ENCODE measurements at places on chromosomes 11 and 22.

- DNase-seq = no peak
Observed at GRCh38 chr11:41051919-41052635, 407.4 kb downstream of the LRRC4C start.

DNA sequence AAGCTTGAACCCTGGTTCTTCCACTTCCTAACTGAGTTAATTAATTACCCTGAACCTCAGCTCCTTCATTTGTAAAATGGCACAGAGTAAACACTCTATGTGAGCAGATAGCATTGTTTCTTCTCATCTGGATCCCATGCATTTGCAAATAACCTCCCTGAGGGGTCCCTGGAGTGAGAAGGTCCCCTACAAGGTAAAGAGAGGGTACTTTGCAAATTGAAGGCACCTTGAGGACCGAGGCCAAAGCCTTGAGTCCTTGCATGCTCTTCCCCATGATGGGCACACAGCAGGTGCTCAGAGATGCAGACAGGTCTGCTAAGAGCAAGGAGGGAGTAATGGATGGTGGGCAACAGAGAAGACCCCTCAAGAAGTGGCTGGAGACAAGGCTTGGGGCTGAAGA lies 33.2 kb downstream of the OTOG start:
- DNase-seq = no peak

DNA sequence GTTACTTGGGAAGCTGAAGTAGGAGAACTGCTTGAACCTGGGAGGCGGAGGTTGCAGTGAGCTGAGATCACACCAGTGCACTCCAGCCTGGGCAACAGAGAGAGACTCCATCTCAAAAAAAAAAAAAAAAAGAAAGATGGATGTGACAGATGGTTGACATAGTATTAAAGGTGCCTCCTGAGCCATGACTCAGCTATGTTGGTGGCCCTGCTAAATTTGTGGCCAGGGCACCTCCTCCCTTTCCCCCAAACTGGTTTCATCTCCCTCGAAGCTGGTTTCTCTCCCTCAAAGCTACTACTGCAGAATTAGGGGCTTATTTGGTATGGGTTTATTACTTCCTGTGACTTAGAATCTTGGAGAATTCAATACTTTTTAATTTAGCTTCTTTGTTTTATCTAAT lies 31.5 kb downstream of the SDHD start:
- no peak for DNase-seq

DNA sequence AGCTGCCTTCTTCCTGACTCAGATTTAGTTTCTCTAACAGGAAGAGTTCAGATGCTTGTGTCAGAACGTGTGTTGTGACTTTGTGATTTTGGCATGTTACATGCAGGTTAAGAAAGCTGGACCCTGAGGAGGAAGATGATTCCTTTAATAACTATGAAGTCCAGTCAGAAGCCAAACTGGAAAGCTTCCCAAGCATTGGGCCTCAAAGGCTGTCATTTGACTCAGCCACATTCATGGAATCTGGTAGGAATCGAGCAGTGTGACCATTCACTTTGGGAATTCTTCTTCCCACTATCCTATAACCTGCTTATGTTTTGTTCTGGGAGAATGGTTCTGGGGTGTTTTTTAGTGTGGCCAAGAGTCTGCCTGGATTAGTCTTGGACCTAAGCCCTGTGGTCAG lies 48.0 kb downstream of the CABIN1 start:
- DNase-seq = no peak

DNA sequence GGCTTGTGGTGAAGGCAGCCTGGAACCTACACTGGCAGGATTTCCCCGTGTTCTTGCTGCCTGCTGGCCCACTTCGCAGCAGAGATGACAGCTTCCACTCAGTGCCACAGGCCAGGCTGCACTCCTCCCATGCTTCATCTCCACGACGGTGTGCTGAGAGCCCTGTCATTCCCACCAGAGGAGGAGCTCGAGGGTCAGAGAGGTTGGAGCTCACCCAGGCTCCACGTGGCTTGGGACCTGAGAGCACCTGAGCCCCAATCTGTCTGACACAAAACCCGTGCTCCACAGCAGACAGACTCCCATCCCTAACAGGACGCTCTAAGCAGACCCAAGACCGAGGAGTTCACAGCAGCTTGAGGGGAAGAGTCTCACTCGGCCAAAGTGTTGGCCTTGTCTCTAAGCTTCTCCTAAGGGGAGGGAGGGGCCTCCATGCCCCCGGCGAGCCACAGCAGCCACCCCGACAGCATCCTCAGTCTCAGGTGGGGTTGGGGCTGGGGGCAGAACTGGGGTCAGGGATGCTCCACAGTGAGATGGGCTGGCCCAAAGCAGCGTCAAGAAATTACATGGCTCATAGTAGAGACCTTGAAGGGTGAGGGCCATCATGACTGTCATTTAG lies 10.7 kb downstream of the LRFN4 start:
- no peak for DNase-seq

DNA sequence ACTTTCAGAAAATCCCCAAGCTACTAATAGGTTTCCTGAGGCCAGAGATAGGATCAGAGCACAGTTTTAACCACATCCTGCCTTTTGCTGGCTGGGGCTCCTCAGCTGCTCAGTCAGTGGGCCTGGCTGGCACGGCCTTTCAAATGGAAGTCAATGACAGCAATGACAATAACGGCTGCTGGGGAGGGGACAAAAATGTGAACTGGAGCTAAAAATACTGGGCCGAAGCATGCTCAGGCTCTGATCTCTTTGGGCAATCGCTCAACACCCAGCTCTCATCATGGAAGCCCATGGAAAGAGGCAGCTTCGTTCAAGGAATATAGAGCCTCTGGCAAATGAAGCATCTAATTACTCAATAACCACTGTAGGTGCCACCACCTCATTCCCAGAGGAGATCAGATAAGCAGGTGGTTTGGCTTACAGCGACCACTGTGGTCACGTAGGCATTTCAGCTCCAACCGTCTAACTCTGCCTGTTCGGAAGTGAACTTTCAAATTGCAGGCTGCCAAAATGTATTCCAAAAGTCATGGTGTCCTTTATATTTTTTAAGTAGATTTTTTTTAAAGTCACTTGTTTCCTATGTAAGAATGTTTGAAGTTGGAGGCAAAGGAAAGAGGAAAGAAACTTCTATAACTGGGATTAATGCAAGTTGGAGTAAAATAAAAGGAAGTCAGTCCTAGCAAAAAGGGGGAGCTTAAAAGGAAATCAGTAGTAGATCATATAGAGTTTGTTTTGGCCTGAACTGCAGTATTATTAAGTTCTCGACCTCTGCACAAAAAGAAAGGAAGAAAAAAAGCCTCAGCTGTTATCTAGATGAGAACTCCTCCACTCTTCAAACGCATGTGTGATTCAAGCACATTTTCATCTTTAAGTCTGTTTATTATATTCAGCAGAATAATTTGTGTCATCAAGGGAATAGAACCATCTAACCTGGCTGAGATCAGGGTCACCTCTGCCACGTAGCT lies 14.1 kb downstream of the WT1 start:
- no peak for DNase-seq

DNA sequence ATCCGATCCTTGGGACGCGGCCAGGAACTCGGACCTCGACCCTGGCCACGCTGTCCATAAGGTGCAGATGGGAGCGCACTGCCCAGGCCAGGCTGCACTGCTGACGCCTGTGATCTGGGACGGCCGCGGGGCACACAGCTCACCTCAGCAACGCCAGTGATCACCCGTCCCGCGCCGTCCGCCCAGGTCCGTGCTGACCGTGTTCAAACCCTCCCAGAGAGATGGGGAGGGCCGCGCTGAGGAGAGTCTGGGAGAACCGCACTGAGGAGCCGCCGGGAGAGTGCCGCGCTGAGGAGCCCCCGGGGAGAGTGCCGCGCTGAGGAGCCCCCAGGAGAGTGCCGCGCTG lies 636 bp downstream of the KCNQ1OT1 start:
- peak; percentile 15 for DNase-seq

DNA sequence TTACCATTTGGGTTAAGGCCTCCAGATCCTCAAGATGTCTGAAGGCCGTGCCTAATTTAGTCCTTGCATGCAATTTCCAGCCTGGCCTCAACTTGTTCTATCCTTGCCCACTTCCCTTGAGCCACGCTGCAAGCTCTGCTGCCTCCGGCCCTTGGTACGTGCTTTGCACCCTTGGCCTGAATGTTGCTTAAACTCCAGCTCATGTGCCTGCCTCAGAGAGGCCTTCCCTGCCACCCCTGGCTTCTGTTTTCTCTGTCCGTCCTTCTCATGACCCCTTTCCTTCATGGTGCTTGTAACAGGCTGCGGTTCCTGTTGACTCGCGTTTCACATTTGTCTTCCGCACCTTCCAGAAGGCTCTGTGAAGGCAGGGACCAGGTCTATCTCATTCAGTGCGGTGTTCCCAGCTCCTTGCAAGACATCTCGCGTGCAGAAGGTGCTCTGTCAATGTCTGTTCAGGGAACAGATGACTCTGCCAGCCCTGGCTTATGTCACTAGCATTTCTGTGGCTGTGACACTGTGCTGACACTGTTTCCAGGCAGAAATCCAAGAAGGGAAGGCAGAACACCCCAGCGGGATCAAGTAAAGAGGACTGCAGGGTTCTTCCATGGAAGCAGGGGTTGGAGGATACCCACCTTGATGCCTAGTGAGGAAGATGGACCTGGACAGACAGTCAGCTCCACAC lies 61.8 kb downstream of the FBLN1 start:
- DNase-seq = no peak

- DNase-seq = no peak
Observed at GRCh38 chr22:44231233-44231632, 50.5 kb downstream of the PARVG start.

GRCh38 chr22:40592352-40593113 lies 44.0 kb downstream of the MRTFA start:
- peak; percentile 58 for DNase-seq

DNA sequence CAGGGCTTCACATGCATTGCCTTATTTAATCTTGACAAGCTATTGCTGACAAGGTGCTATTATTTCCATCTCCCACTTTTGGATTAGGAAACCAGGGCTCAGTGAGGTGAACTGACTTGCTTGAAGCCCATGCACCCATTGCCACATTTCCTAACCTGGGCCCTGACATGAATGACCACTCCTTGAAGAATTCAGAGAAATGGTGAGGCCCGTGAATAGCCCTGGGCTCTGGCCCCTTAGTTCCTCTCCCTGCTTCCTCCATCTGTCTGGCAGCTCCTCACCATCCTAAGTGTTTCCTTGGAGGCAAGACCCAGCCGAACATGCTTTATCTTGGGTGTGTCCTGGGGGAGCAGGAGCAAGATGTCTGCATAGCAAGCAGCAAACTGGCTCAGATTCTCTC lies 56.1 kb upstream of the NECTIN1 start:
- DNase-seq = no peak

DNA sequence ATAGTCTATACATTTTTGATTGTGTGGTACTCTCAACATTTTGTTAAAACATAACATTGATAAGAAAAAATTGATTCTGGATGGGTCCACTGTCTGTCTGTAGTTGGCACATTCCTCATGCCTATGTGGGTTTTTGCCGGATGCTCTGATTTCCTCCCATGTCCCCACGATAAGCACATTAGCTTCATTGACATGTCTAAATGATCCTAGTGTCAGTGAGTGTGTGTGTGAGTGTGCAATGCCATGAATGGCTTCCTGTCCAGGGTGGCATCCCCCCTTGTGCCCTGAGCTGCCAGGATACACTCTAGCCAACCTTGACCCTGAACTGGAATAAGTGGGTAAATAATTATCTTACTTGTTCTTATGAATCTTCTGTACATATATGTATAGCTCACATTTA lies 5.4 kb downstream of the SFI1 start:
- no peak for DNase-seq

DNA sequence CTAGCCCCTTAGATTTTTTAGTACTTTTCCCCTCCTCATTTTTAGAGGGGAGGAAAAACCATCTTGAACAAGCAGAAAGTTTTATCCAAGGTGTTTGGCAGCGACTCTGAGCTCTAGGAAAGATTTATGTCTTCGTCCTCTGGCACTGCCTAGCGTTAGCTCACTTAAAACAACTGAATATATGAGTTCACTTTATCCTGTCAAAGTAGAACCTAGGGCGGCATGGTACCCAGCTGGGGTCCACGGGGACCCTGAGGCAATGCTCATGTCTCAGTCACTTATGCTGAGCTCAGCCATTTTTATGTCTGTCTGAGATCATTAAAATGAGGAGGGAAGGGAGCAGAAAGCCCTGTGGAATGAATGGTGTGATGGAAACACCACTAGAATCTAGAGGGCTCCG lies 14.2 kb upstream of the VSIG10L2 start:
- no peak for DNase-seq

DNA sequence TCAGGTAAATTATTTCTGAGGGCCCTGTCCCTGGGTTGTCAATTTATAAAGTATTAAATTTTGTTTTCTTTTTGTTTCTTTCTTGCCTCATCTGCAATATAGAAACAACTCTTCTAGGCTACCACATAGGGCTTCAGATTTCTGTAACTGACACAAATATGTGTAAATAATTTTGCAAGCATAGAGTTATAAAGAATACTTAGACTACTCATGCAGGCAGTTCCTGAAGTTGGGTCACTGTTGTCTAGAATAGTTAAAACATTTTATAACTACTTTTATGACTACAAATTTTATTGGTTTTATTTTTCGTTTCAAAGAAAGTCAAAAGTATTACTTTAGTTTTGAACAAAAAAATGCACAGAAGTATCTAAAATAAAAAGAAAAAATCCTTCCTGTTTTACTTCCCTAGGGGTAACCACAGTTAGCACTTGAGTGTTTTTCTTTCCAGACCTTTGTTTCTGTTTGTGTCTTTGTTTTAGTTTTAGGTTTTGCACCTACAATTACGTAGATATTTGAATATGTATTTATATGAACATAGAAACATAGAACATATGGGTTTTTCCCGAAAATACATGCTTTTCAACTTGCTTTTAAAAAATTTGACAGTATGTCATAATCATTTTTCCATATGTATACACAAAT lies 12.4 kb upstream of the TMEM123 start:
- DNase-seq = peak; percentile 45

DNA sequence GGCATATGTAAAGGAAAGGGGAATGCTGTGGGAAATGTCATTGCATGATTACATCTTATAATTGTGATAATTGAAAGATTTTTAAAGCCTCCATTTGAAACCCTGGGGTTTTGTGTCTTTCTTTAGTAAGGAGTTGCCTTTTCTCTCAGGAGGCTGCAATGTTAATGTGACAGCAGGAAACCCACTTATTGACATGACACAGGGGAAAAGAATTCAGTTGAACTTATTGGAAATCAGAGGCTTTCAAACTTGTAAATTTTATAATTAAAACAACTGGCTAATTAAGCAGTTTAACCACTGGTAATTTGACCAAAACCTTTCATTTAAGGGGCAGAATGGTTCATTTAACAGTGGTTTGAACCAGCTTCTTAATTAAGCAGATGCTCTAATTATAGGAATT lies 31.2 kb downstream of the MRPL48 start:
- no peak for DNase-seq

DNA sequence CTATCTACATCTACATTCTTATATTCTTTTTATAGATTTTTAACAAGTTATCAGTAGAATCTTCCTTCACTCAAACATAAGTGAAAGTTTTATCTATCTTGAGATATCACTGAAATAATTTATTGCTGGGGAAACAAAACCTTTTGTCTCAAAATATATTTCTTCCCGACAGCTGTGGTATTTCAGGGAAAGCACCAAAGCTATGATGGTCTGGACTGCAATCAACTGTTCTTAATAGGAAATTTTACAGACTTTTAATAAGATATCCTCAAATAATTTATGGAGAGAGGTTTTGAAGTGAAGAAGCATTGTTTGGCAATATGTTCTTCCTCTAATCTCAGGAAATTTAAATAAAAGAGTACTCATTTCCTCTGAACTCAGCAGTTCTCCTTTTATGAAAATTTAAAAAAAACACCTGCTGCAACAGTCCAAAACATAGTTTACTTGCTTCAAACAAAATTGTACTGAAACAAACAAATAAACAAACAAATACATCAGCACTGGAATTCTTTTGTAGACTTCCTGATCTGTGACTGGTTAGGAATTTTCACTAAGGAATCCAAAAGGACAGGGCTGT lies 33.9 kb upstream of the EIF3M start:
- peak; percentile 4 for DNase-seq

- no peak for DNase-seq
Observed at GRCh38 chr11:114272311-114272710, 23.9 kb upstream of the NNMT start.
